ENCODE measurements at places on chromosomes 3 and 15. TPM values are rescaled to one million over a fixed set of nuclear protein-coding genes. Genes with fewer than 3 reads are reported as not detected.

- no peak for DNase-seq
These were observed 105.5 kb upstream of the PROK2 start for GRCh38 chr3:71890356-71890931.

The IGSF11 gene
- 2.0 TPM for total RNA-seq

- no peak for DNase-seq
These were observed 72.5 kb downstream of the OSBPL10 start for GRCh38 chr3:31908391-31909097.

GRCh38 chr3:123941121-123941520, 19.9 kb downstream of the CCDC14 start:
- DNase-seq: no peak

The SCAANT1 gene
- not detected for total RNA-seq

DNA sequence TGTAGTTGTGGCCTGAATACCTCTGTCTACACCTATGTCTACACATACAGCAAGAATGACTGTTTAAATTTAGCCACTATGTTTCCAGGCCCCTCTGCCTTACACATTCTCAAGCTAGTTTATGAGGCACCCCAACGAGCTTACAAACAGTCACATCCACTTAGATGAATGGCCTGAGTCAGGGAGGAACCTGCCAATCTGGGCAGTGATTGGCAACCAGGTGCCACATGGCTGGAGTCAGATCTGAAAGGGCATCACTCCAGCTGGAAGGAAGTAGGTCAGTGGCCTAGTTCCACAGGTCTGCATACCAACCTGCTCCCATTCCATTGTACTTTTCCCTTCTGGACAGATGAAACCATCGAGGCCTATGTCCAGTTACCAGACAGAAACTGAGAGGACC, 136.3 kb downstream of the FOXP1 start:
- DNase-seq: no peak

The SPATA12 gene
- total RNA-seq: not detected

Data from mesothelial cell of epicardium (in vitro differentiated cells).